ENCODE measurements at places on chromosomes 11 and 22.

GRCh38 chr22:20503816-20504215, 3.6 kb upstream of the MED15 start:
- no peak for DNase-seq

- no peak for DNase-seq
Measured at GRCh38 chr11:4480577-4481239, 1.7 kb upstream of the OR52K1 start.

- DNase-seq, result no peak
Measured at GRCh38 chr11:2149460-2149859, 10.3 kb upstream of the IGF2 start.

- no peak for DNase-seq
Measured at GRCh38 chr22:19767427-19768341, 7.1 kb downstream of the TBX1 start.

GRCh38 chr11:107830915-107831540, 27.6 kb downstream of the SLC35F2 start:
- DNase-seq, result no peak

DNA sequence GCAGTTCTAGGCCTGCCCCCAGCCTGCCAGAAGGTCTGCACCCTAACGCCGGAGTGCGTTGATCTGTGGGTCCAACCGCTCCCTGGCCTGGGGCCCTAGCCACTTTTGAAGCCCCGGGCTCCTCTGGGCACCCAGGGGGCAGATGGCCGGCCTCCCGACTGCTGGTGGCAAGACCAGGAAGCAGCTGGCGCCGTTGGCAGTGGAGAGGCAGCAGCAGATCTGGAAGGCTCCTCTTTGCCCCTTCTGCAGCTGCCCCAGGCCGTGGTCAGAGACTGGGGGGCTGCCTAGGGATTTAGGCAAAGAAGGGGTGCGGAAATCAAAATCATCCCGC, 445 bp upstream of the VWCE start:
- no peak for DNase-seq

Measured in central memory CD8-positive, alpha-beta T cell (primary cell).